Spleen (tissue), 13 donors: ENCODE measurements at places on chromosomes 3 and 15.

DNA sequence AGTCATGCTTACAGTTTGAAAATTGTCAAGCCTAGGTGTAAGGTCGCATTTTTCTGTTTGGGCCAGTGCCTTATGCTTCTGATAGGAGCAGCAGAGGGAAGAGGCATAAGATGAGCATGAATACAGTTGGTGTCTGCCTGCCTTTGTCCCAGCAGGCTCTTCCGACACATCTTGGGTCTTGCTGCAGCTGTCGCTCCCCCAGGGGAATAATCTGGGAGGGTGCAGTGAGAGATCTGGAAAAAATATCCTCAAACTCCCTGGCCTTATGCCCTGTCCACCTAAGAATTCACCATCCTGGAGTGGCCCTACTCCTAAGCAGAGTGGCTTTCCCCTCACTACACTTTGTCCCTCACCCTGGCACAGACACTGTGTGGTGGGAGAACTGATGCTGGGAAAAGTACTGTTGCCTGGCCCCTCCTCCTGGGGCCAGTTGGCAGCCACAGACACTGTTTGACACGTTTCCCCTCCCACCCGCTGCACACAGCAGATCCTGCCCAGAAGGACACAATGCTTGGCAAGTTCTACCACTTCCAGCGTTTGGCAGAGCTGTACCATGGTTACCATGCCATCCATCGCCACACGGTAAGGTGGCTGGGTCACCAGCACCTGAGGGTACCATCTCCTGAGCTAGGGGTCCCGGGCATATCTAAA is 21.1 kb upstream of the RHO start:
- peak; percentile 76 for DNase-seq

DNA sequence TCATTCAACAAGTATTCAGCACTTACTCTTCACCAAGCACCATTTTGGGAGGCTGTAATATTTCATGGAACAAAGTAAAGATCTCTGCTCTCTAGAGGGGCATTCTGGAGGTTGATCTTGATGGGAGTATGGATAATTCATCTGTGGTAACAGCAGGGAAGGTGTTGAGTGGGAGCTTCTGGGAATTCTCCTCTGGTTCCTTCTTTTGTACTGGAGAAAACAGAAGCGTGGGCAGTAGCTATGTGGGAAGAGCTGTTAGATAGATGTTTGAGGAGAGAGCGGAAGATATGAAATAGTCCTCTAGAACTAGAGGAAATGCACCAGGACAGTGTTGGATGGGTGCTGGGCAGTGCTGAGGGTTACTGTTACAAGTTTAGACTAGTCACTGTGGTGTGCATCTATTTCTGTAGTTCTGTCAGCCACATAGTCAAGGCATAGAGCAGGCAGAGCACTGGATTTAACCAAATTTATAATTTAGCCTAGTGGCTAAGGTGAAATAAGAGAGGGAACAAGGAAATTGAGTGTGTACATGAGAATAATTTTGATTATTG is 9.6 kb downstream of the NMD3 start:
- DNase-seq = no peak

GRCh38 chr3:94405258-94406035 is 342.6 kb downstream of the NSUN3 start:
- no peak for DNase-seq

DNA sequence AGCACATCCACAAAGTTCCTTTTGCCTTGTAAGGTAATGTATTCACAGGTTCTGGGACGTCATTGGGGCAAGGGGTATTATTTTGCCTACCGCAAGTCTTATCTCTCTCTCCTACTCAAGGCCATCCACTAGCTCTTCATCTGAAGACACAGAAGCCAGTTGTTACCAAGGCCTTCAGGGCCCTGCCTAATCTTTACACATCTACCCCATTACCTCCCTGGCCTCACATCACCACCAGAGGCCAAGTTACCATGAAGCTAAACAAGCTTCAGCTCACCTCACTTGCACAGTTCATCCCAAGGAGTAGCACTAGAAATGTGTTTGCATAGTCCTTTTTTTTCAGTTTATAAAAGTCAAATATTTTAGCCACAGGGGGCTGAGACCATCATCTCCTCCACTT is 34.1 kb downstream of the ATP8B4 start:
- no peak for DNase-seq

DNA sequence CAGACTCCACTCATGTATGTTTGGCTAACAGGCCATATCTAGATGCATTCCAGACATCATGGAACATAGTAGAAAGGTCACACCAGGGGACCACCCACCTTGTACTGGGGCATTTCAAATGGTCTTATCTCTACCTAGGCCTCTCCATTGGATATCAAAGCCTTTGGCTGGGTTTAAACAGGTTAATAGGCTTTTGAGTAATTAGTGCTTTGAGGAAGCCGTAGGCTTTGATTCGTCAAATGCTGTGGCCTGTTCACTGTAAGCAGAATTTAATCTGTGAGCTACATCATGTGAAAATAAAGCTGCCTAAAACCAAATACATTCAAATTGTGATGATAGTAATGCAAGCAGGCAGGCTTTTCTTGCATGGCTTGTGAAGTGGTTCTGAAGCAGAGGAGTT is 129.5 kb downstream of the ST8SIA2 start:
- no peak for DNase-seq

DNA sequence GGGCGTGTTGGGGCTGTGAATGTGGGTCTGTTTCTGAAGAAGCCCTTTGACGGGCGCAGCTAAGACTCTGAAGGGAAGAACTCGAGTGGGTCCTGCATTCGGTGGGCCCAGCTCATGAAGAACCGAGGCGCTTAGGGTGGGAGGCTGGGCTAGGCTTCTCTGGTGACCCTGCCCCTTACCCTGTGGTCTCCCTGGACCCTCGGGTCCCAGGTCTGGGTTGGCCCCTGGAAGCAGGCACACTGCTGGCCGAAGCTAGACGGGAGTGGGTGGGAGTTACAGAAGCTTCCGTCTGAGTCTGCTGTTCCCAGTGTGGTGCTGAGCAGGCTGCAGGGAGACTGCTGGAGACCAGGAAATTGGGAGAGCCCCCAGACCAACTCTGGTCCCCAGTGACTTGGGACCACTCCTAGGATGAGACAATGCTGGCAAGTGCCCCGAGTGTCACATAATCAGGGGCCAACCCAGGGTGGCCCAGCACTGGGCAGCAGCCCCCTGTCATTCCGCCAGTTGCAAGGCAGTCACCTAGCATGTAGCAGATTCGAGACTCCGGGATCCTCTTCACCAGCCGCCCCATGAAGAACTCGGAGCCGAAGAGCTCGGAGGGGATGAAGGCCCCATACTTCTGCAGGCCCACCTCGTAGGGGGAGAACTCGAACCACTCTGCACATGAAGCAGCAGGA is 16.7 kb upstream of the EHD4 start:
- no peak for DNase-seq

GRCh38 chr3:49912881-49913281 is 9.2 kb upstream of the MST1R start:
- no peak for DNase-seq

GRCh38 chr3:48598323-48599076 is 3.4 kb upstream of the COL7A1 start:
- no peak for DNase-seq

DNA sequence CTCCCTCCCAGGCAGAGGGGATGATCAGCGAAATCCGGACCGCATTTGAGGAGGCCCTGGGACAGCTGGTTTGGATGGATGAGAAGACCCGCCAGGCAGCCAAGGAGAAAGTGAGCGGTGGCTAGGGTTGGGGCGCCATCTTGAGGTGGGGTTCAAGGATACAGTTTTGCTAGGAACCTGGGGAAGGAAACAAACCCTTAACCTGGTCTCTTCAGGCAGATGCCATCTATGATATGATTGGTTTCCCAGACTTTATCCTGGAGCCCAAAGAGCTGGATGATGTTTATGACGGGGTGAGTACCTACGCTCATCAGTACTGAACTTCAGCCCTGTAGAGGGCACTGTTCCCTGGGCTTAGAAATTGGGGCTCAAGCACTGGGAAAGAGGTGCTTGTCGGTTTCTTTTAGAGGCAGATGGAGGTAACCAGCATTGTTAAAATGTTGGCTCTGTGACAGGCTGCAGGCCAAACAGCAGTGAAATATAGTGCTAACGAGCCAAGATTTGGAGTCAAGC is 9.6 kb upstream of the PSMD2 start:
- DNase-seq = no peak

DNA sequence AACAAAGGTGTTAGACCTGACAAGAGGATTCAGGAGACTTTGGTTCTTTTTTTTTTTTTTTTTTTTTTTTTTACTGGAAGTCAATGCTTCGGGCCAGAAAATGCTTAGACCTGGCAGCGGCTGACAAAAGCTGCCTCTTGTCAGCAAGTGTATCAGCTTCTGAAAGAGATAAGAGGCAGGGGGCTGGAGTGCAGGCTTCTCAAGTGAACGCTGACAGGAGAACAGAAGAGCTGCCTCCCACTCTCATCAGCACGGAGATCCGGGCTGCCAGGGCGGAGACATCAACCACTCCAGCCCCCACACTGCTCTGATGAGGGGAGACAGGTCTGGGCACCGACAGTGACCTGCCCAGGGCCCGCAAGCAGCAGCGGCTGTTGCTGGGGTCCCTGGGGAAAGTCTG is 9.4 kb upstream of the SCN5A start:
- no peak for DNase-seq

DNA sequence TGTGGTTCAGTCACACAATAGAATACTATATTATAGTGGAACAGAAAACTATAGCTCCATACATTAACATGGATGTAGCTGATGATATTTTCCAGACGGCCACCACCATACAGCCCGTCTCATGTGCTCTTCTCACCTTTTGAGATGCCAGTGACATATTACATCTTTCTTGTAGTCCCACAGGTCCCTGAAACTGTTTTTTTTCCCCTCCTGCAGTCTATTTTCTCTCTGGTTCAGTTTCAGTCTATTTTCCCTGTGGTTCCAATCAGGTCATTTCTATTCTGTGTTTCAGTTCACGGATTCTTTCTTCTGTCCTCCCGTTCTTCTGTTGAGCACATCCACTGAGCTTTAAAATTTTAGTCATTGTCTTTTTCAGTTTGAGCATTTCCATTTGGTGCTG is 72.2 kb downstream of the PPCDC start:
- DNase-seq = no peak
